SIG-M5 (cell line): ENCODE measurements at places on chromosomes 4 and X.

GRCh38 chrX:21798677-21799219 is 40.7 kb upstream of the MBTPS2 start:
- no peak for DNase-seq

DNA sequence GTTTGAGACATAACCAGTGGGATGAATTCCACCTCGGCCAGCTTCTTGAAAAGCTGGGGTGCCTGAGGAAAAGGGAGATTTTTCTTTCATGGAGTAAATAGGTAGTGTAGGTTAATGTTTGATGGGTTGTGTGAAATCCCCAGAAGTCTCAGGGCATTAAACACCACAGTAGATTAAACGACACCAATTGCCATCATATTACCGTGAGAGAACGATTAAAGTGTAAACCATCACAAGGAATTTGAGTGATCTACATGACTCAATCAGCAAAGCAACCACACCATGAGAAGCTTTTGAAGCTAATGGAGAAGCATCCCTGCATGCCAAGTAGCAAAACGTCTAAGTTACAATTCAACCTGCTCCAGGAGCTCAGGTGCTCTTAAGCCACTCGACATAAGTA is 322.5 kb upstream of the GATB start:
- no peak for DNase-seq

DNA sequence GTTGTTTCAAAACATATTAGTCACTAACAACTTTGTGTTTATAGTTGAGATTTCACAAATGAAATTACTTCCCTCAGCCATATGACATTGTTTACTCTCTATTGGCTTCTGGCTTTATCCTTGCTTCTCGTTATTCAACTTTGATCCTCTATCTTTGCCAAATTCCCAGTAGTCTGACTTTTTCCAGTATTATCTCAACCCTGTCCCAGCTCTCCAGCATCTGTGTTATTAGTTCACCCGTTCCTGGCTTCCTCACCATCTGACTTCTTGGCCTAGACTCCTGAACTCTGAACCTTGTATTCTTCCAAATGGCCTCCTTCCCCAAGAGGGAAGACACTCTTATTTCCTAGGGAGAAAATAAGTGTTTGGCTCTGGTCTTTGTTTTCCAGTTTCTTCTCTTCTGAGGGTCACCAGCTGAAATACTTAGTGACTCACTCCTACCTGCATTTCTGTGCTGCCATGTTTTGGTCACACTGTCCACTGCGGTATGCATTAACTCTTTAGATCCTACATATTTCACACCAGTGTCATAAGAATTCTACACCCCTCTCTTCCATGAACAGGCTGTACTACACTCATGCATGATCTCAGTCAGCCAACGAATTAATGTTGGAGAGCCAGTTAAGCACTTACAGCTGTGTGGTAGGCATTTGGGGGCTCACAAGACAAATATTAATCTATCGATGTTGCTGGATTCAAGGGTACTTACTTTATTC is 17.0 kb upstream of the ARHGAP24 start:
- DNase-seq, result no peak

GRCh38 chrX:20437683-20438082 is 171.0 kb upstream of the RPS6KA3 start:
- no peak for DNase-seq

DNA sequence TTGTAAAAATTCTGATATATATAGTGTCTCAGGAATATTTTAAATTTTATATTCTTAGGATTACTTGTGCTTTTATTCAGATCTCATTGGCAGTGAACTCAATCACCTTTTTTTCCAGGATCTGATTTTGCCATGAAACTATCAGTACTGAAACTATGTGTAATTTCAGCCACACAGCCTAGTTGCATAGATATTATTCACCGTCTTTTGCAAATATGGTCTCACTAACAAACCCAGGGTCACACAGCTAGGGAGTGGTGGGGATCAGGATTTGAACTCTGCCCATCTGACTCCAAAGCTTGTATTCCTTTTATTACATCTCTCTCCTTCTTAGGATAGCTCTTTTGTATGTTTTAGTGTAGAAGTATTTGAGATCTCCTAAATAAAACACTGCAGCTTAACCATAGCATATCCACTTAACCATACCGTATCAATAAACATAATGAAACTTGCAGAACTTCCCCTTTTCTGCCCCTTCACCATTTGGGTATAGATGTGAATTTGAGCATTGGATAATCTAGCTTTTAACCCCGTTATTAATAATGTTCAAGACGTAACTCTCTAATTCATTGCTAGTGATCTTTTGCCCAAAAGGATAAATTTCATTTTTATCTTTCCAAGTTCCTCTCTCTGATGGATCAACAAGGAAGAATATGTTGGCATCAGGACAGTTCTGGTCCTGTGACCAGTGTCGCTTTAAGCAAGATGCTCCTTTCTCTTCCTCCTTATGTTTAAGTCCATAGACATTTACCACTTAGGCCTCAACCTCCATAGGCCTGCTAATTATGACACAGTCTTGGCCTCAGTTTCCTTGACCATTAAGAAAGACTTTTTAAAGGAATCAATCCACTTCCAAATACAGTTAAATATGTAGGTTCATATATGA is 74.6 kb downstream of the RAPGEF2 start:
- no peak for DNase-seq

- no peak for DNase-seq
Measured at GRCh38 chr4:52946855-52947254, 84.7 kb downstream of the RASL11B start.

- DNase-seq, result no peak
Measured at GRCh38 chr4:138734746-138735145, 280.8 kb upstream of the NOCT start.

- DNase-seq, result no peak
Measured at GRCh38 chr4:86837691-86838503, 11.3 kb downstream of the SLC10A6 start.

GRCh38 chr4:146508229-146508939 is 13.4 kb downstream of the SLC10A7 start:
- DNase-seq, result no peak

DNA sequence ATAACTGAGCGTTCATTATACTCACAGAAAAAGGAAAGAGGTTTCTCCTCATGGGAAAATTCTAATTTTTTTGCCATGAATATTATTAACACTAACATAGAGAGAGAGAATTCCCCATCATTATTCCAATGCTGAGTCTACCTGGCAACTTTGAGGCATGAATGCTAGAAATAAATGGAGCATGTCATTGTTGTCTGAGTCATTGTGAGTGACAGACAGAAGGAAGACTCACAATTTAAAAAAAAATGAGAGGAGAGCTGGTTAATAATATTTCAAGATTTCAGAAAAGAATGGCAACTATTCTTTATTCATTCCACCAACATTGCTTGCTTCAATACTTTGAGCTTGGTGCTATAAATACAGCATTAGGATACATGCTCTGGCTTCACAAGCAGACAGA is 170.4 kb upstream of the HS3ST1 start:
- no peak for DNase-seq

GRCh38 chr4:90542216-90542615 is 415.0 kb downstream of the CCSER1 start:
- DNase-seq, result no peak

DNA sequence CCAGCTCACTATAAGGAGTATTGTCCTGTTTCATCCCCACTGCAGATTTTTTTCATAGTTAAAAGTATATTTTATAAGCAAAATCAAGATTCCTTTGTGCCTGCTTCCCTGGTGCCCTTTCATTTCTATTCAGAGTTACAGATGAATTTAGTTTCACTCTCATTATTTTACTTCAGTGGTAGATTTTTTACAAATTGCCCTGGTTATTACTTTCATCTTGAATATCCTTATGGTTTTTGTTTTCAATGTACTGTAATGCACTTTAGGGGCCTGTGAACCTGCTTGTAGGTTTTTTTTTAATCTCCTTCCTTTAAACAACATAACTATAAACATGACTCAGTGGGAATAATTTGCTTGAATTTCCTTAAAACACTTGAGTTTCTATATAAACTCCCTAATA is 126.8 kb downstream of the GPR143 start:
- DNase-seq, result no peak

GRCh38 chr4:7351014-7351413 is 83.7 kb downstream of the PSAPL1 start:
- no peak for DNase-seq

DNA sequence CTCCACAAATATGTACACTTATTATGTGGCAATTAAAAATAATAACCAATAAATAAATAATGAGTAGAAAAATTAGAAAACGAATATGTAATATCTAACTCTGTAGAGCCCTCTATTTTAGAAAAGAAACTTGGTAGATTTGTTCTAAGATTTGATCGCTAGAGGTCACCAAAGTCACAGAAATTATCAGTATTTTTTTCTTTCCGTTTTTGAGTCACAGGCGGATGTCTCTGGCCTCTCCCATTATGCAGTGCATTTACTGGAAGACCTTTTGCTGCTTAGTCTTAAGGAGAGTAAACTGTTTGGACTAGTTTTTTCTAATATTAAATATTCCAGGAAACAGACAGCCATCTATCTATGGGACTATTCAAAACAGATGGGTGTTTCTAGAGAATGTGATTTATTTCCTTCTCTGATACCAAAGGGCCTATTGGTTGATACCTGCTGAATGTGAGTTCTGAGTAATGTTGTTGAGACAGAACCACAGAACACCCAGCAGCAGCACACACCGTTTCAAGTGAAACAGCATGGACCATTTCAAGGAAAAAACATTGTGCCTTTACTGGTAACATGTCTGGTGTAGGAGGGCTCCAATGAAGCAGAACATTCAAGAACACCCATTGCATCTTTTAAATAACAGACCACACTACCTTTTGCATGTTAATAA is 34.0 kb upstream of the GYPA start:
- no peak for DNase-seq

- no peak for DNase-seq
Measured at GRCh38 chr4:160283081-160283480, 1180.2 kb downstream of the RAPGEF2 start.

DNA sequence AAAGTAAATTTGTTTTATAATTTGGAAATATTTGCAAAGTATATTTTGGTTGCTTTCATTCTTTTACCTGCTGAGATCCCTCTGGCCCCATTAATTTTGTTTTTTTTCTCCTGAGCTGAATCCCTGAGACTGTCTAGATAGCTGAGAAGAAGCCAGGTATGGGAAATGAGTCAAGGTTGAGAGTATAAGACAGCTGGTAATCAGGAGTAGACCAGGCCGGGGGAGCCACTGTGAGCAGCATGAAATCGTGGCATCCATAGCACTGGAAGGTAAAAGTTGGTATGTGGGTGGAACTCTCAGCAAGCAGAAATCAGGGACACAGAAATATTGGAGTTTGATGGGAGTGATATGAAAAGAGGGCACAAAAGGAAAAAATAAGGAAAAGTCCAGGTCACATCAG is 164.5 kb downstream of the FHIP1A start:
- DNase-seq, result no peak

DNA sequence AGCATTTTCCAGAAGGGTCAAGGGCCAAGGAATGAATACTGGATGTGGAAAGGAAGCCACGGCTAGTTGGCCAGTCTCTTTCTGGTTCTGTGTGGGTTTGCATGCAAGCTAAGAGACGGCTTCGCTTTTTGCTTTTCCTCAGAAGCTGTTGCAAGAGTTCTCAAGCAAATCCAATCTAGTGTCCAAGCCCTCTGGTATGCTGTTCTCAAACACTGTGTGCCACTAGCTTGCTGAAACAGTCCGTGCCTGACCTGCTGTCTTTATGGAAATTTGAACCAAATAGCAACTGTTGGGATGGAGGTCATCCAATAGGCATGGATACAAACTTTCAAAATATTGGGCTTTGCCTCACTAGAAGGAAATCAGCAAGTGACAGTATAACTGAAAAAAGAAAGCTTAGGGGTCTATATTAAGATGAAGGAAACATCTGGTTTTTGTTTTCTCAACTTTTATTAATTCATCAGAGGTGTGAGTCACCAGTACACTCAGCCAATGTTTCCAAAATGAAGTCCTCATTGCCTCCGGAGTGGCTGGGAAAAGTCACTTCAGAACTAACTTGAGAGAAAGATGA is 70.5 kb downstream of the SLC9A6 start:
- no peak for DNase-seq

GRCh38 chr4:1414831-1415680 is 8.8 kb upstream of the NKX1-1 start:
- no peak for DNase-seq

GRCh38 chr4:176789955-176790354 is 2.8 kb downstream of the VEGFC start:
- DNase-seq, result no peak

- no peak for DNase-seq
Measured at GRCh38 chr4:114924311-114924710, 189.1 kb downstream of the NDST4 start.

DNA sequence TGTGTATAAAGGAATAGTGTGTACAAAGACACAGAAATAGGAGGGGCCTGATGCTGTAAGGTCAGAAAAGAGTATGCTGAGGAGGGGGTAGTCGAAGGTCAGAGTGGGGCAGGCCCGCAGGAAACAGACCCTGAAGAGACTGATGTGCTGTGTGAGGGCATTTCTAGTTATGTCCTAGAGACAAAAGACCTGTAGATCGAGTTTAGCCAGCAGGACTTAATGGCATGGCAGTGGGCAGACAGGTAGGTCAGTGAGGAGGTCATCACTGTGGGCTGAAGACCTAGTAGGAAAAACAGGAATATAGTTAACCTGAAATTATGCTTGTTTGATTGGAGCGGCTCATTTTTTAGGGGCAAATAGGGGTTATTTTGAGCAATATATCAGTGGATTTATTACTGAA is 57.1 kb downstream of the KIAA0232 start:
- no peak for DNase-seq

DNA sequence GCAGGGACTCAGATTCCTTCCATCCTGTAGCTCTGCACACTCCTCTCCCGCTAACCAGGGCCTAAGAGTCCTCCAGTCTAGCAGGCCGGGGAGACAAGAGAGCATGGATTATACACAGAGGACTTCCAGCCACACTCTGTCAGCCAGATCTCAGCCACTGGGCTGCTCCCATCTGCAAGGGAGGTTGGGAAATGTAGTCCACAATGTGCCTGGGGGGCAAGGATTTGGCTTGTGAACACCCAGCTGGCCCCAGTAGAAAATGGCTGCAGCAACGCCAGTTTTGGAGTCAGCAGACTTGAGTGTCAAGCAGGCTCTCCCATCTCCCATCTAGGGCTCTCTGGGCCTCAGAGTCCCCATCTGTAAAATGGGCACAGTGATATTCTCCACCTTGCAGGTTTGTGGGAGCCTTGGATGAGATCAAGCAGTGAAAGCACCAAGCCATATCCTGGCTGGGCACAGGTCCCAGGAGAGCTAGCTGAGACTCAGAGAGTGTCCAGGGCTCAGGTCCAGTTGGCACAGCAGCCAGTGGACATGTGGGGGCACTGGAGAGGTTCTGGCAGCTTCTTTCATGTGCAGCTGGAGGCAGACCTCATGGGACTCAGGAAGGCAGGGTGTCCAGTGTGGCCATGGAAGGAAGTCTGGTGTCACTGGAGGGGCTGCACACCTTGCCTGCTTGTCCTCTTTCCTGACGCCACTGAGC is 14.6 kb downstream of the PSAPL1 start:
- DNase-seq, result no peak

DNA sequence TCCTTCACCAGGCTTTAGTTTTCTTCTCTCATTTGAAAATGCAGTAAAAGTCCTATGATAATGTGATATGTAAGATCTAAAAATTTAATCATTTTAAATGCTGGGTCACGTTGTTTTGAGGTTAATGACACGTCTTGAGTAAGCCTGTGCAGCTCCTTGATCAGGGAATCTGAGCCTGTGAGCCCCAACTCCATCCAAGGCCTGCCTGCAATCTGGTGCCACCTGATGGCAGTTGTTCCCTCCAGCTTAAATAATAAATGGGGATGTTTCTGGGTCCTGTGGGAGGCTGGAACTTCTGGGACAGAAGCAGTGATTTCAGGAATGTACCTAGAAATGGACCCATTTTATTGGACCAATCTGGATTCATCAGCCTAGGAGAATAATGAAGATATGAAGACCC is 455.4 kb upstream of the ADGRL3 start:
- DNase-seq, result no peak
